Camera-type eye (tissue), 1 donor: ENCODE measurements at places on chromosomes 12 and 14. TPM values are rescaled to one million over a fixed set of nuclear protein-coding genes. Genes with fewer than 3 reads are reported as not detected.

The FGF6 gene
- 1.8 TPM for total RNA-seq

The SLC38A6 gene
- 55.6 TPM for total RNA-seq

The NR2C1 gene
- 99.7 TPM for total RNA-seq

The DPPA3 gene
- total RNA-seq = not detected

The TSHR gene
- total RNA-seq = 0.88 TPM

The ADAM21 gene
- total RNA-seq = not detected

The KRT74 gene
- total RNA-seq = not detected

The SLC7A8 gene
- total RNA-seq = 36.9 TPM

The RFLNA gene
- total RNA-seq = 11.1 TPM

The DIO3 gene
- total RNA-seq = 4.1 TPM

The TPPP2 gene
- not detected for total RNA-seq

The CLEC7A gene
- total RNA-seq = 5.1 TPM

The TOMM20L gene
- not detected for total RNA-seq

The SERPINA3 gene
- 0.99 TPM for total RNA-seq

The SDSL gene
- total RNA-seq = 4.9 TPM

The MUCL1 gene
- total RNA-seq = not detected

The YY1 gene
- total RNA-seq = 77.4 TPM

The ERP29 gene
- total RNA-seq = 57.3 TPM

The TAS2R7 gene
- not detected for total RNA-seq

The ANKS1B gene
- total RNA-seq = 83.8 TPM

The RGS6 gene
- 13.5 TPM for total RNA-seq

The PRIMA1 gene
- 2.9 TPM for total RNA-seq

The KCNC2 gene
- total RNA-seq = 7.5 TPM
